ENCODE measurements at places on chromosomes 5 and 9.
A peak's percentile ranks its signal among the peaks of the same experiment; 100 is the strongest.

DNA sequence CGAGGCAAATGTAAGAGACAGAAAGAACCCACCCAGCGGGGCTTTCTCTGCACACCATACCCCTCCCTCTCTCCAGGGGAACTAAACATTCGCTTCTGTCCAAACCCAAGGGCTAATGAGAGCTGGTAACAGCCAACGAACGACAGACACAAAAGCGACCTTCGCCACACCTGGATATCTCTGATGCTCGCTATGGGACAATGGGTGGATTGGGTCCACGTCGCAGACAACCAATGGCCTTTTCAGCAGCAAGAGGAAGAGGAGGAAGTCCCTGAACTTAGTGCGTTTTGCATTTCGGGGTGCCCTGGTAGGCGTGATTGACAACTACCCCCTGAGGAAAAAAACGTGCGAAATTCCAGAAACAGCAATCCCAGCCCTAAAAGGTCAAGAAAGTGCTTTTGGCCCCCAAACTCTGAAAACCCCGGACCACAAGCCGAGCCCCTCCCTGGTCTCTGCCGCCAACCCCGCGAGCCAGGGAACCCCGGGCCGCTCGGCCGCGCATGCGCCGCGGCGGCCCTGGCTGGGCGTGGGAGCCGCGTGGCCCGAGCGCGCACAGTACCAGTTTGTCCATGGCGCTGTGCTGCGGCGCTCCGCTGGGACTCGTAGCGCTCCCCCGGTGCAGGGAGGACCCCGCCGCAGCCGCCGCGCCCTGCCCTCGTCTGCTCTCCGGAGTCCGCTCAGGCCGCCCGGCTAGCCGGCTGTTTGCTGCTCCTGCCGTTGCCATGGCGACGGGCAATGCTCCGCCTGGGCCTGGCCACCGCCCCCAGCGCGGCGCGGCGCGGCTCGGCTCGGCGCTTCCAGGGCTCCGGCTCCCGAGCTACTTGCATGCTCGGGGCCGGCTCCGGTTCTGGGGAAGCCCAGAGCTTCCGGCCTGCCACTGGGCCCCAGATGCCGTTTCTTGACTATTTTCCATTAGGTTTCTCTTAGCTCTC lies 66.9 kb upstream of the DNAH5 start:
- DNase-seq = peak; percentile 99

DNA sequence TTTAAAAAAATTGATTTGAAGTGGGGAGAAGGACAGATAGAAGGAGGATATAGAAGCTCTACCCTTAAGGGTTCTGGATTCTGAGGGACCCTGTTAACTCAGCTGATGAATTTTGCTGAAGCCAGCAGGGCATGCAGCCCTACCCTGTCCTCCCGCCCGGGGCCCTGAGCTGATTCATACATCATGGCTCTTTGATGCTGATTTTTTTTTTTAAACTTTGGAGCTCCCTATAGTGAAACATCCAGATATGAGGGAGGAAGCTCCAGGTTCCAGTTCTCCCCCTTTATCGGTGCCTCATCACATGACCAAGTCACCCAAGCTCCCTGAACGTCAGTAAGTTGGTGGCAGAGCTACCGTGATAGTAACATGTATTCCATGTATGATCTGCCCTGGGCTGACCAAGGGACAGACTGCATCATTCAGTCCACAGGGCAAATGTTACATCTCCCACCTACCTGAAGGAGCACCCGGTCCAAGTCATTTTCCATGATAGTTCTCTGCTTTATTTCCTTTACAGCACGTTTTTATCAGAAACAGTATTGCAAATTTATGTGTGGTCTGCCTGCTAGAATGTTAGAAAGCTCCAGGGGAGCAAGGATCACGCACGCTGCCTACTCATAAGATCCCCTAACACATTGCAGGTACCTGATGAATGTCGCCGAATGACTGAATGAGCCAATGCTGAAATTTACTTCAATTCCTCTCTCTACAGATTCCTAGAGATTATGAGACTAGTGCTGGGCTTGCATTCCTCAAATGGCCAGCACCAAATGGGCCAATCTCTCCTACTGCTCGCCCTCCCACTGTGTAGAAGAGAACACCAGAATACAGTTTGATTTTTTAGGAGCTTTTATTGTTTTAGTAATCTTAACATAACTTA lies 25.9 kb downstream of the SPARC start:
- no peak for DNase-seq

GRCh38 chr5:57302164-57302563 lies 128.3 kb downstream of the GPBP1 start:
- DNase-seq = peak; percentile 80

- peak; percentile 79 for DNase-seq
These were observed 547 bp downstream of the NIPBL start for GRCh38 chr5:36876965-36877666.

DNA sequence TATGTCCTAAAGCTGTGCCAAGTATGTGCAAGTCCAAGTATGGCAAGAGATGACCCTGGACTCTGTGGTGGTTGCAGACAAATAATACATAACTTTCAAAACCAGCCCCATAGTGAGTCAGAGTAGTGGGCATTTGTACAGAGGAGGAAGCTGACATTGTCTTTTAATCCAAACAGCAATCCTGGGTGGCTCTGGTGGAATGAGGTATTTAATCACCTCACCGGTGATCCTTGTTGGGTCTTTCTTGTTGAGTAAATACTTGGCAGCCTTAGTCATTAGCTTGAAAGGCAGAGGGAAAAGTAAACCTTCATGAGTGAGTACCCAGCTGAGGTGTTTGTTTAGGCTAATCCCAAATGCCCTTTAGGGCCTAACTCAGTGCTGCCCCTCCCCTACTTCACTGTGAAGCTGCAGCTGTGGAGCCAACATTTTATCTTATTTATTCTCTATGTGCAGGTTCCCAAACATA lies 148.7 kb upstream of the SLC12A2 start:
- DNase-seq = peak; percentile 98

DNA sequence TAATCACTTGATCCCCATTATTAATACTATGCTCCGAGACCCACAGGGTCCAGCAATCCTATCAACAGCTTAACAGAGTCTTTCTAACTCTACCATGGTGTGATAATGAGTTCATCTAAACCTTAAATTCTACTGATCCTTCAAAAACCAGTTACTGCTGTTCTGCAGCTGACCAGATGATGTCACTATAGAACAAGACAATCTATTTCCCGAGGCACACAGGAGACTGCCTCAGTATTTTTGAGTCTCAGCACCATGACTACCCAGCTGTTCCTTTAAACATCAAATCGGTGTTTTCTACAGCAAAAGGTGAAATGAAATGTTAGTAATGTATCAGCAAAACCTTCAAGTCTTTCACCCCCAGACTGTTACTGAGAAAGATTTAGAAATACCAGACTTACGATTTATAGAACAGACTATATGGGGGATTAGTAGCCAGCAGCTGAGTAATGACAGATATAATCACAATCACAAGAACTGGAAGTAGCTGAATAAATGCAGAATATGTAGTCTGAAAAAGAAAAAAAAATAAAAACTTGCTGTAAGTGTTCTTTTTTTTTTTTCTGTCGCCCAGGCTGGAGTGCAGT lies 16.9 kb downstream of the DNAJC18 start:
- peak; percentile 85 for DNase-seq

GRCh38 chr5:40909264-40909663 lies at the start of gene C7:
C7 (plus strand) TSS chr5:40909497; CDS start chr5:40909611, 114 bp downstream.
- no peak for DNase-seq
